Naive thymus-derived CD8-positive, alpha-beta T cell (primary cell): ENCODE measurements at places on chromosomes 11 and 22. TPM values are rescaled to one million over a fixed set of nuclear protein-coding genes. Genes with fewer than 3 reads are reported as not detected.

MRGPRX2 gene
- not detected for total RNA-seq

DNA sequence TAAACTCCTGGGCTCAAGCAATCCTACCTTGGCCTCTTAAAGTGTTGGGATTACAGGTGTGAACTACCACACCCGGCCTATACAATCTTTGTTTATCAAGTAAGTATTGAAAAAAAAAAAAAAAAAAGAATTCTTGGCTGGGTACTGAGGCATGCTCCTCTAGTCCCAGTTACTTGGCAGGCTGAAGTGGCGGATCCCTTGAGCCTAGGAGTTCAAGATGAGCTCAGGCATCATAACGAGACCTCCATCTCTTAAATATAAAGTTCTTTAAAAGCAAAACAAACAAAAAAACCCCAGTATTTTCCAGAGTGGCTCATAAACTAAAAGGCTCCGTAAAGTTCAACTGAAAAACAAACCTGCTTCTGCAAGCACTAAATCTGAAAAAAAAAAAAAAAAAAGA is 50.3 kb upstream of the GAB2 start:
- DNase-seq: no peak

- no peak for DNase-seq
These were observed 23.1 kb upstream of the GNB1L start for GRCh38 chr22:19877626-19878339.

GRCh38 chr11:62030071-62030684 is 62.7 kb upstream of the FTH1 start:
- DNase-seq: no peak

- peak; percentile 82 for DNase-seq
These were observed 9.5 kb upstream of the EHD1 start for GRCh38 chr11:64887757-64888405.

- no peak for DNase-seq
These were observed 135.9 kb downstream of the FDX1 start for GRCh38 chr11:110565357-110566336.

DNA sequence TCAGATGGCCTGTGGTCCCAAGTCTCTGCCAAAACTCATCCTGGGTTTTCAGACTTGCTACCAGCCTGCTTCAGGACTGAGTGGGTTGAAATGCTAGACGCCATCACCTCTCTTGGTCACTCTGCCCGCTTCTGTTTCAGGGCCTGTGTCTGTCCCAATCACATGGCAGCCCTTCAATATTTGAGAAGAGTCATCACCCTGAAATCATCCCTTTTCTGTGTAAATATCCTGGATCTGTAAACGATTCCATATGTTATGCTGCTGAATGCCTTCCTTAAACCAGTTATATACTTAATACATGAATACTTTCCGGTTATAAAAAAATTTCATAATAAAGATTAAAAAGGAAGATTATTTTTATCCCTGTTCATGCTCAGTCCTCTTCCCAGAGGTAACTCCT is 39.8 kb upstream of the TLCD5 start:
- no peak for DNase-seq

CELSR1 gene
- 1.2 TPM for total RNA-seq

SUSD2 gene
- 1.7 TPM for total RNA-seq

DNA sequence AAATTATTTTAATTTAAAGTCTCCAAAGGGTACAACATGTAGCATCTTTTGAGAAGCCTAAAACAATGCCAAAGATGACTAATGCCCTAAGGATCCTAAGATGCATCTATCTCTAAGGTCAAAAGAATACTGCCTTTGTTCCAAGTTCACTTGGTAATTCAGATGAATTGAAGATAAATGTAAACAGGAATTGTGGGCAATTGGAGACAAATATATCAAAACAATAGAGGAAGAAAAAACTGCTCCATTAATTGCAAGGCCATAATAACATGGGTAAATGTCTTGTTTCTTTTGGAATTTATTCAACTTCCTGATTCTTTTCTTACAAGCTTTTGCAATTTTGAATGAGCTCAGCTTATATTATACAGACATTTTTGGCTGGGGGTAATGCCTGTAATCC is 338.6 kb downstream of the TTC28 start:
- no peak for DNase-seq

GRCh38 chr22:21948390-21948789 is 4.3 kb downstream of the PPM1F start:
- DNase-seq: no peak

GRCh38 chr11:8763070-8763685 is 80.6 kb downstream of the RPL27A start:
- no peak for DNase-seq

- DNase-seq: no peak
These were observed 184.5 kb upstream of the PITPNB start for GRCh38 chr22:28103596-28103995.

DNA sequence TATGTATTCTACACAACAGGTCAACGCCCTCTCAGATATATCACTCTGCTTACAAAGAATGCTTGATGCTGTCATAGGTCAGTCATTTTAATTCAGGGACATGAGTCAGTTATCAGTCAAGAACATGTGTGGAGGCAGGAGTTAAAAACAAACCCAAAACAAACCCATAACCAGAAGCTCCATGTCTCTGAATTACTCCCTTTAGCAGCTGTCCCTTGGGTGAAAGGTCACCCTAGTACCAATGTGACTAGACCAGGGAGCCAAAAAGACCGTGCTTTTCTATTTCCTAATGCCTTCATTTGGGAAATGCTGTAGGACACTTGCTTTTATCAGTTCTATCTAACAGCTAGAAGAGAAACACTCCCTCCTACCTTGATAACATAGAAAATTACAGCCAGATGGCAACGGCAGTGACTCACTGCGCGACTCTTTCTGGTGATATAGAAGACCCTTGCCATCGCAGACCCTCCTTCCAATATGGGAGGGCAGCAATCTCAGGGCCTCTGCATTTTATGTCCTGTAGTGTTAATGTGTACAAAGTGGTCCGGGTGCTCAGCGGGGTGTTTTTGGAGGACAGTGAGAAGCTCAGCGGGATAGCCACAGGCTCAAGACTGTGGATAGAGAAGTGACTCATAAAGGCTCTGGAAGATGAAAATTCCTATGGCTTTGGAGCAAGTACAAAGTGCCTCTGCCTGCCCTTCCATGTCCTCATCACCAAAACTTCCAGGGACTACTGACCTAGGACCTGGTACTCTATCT is 24.8 kb downstream of the APOL5 start:
- DNase-seq: no peak

GRCh38 chr11:129828301-129828836 is 12.7 kb downstream of the TMEM45B start:
- no peak for DNase-seq

GRCh38 chr11:128619540-128620308 is 32.4 kb upstream of the ETS1 start:
- no peak for DNase-seq

DNA sequence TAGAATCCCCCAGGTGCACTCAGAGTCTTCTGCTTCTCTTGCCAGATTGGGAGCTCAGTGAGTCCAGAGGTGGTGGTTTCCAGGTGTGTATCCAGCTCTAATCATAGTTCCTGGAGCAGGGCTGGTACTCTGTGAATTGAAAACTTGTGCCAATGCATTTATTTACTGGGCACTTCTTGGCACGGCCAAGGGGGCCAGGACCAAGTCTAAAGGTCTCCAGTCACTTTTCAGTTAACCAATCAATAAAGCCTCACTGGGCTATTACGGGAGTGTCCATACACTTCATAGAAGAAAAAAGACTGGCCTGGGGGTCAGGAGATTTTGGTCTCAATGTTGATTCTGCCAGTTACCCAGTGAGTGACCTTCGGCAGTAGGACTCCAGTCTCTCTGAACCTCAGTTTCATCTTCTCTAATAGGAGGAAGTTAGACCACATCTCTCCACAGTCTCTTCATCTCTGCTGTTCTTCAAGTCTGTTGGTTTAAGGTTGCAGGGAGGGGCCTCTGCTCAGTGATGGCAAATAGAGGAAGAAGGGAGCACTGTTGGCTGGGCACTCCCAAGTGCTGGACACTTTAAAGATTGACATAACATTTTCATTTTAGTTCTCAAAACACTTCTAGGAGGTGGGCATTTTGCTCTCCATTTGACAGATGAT is 188.5 kb upstream of the E2F8 start:
- DNase-seq: no peak

TENM4 gene
- not detected for total RNA-seq

BSCL2 gene
- total RNA-seq: 50.7 TPM

GRCh38 chr11:107953446-107953845 is 25.2 kb downstream of the RAB39A start:
- DNase-seq: no peak

BAIAP2L2 gene
- total RNA-seq: 2.7 TPM

- no peak for DNase-seq
These were observed 961 bp downstream of the KCNA4 start for GRCh38 chr11:30015725-30016412.

GRCh38 chr11:34978236-34979191 is 62.1 kb downstream of the PDHX start:
- no peak for DNase-seq

- peak; percentile 29 for DNase-seq
These were observed 465 bp downstream of the MAPK1 start for GRCh38 chr22:21866833-21867527.

GRCh38 chr11:62974848-62975522 is 9.8 kb downstream of the SLC22A6 start:
- DNase-seq: no peak

DNA sequence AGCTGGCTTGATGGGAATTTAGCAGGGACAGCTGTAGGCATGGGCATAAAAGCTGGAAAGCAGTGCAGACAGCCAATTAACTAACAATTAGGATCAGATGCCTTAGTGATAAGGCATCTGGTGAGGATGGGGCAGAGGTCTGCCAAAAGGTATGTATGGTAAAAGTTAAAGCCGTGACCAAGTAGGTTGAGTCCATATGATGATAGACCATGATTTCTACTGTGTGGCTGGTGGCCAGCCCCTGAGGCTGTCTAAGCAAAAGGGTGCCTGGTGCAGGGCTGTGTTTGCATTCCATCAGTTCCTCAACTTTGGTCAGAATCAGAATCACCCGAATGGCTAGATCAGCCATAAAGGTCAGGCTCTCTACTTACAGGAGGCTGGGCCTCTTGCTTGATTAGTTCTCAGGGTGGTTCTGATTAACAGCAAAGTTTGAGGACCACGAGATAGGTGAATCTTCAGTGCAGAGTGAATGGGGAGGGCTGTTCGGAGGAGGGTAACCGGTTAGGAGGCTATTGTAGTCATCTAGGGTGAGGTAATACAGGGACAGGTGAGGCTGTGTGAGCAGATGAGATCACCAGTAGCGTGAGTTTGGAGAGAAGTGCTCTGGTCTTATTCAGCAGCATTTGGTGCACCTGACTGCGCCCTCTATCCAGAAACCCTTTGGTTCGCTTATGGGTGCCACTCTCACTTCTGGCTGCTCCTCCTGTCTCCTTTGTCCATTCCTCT is 27.2 kb downstream of the PPFIBP2 start:
- no peak for DNase-seq

DNA sequence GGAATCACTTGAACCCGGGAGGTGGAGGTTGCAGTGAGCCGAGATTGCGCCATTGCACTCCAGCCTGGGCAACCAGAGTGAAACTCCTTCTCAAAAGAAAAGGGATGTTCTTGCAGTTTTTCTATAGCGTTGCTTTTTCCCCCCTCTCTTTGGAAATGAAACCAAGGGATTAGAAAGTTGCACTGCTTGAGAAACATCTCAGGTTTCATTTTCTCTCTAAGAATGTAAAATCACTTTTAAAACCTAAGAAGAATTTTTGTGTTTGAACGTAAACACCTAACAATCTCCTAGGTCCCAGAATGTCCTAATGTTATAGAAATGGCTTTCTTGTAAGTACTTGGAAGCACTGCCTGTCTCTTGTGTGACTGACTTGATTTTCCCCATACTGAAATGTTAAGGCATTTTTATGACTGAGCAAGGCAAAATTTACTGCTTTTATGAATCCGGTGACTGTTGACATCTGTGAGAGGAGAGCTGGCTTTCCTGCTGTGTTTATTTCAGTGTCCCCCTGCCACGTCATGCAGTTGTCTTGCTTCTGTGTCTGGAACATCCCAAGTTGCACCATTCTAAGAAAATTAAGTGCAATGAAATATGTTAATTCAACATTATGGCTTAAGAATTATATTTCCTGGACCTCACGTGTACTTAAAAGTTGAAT is 37.7 kb downstream of the NF2 start:
- DNase-seq: no peak

- no peak for DNase-seq
These were observed 2.6 kb downstream of the RNF26 start for GRCh38 chr11:119336744-119337469.

GRCh38 chr11:41461057-41461681 is 1.7 kb upstream of the LRRC4C start:
- no peak for DNase-seq

GRCh38 chr11:76810151-76810853 is 27.1 kb downstream of the TSKU start:
- DNase-seq: no peak

OR52E2 gene
- not detected for total RNA-seq

HEPN1 gene
- total RNA-seq: not detected

C11orf16 gene
- total RNA-seq: not detected

AGBL2 gene
- total RNA-seq: 12.1 TPM

GRCh38 chr11:27313157-27313821 is 49.7 kb downstream of the CCDC34 start:
- no peak for DNase-seq

DNA sequence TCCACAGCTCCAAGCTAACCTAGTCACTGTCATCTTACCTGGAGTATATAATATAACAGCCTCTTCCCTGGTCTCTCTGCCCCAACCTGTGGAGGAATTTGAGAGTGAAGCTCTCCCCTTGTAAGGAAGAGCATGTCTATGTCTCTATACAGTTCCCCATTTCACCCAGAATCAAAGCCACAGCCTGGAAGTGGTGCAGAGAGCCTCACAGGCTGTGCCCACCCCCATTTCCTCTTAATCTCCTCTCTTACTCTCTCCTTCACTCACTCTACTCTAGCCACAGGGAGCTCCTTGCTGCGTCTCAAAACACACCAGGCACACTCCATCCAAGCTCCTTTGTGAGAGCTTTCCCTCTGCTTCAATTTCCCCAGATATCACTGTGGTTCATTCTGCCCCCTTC is 302.5 kb upstream of the ISX start:
- DNase-seq: no peak

BARX2 gene
- not detected for total RNA-seq

GRCh38 chr11:83023410-83023809 is 48.3 kb downstream of the RAB30 start:
- DNase-seq: no peak

- DNase-seq: peak; percentile 83
These were observed at the start of gene CD3E for GRCh38 chr11:118304568-118305248. Gene CD3E, plus strand, starts transcription at chr11:118304730. Its CDS starts 223 bp downstream, at chr11:118304953.

DNA sequence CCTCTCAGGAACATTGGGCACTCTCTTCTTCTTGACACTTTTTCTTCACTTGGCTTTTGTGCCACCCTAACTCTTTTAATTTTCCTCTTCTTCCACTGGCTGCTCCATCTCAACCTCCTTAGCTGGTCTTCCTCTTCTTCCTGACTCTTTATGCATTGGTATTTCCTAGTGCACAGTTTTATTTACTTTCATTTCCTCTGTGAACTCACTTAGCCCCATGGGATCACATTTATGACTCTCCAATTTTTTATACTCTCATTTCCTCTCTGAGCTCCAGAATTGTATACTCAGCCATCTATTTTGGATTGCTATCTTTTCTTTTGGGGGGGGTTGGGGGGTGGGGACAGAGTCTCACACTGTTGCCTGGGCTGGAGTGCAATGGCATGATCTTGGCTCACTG is 38.5 kb upstream of the LARGE1 start:
- no peak for DNase-seq

- peak; percentile 85 for DNase-seq
These were observed 396 bp downstream of the OSBP start for GRCh38 chr11:59615120-59615636.
